Motor neuron (in vitro differentiated cells): ENCODE measurements at places on chromosomes 2 and 18.

GRCh38 chr2:13433954-13434353 is 717.2 kb downstream of the TRIB2 start:
- no peak for ATAC-seq

DNA sequence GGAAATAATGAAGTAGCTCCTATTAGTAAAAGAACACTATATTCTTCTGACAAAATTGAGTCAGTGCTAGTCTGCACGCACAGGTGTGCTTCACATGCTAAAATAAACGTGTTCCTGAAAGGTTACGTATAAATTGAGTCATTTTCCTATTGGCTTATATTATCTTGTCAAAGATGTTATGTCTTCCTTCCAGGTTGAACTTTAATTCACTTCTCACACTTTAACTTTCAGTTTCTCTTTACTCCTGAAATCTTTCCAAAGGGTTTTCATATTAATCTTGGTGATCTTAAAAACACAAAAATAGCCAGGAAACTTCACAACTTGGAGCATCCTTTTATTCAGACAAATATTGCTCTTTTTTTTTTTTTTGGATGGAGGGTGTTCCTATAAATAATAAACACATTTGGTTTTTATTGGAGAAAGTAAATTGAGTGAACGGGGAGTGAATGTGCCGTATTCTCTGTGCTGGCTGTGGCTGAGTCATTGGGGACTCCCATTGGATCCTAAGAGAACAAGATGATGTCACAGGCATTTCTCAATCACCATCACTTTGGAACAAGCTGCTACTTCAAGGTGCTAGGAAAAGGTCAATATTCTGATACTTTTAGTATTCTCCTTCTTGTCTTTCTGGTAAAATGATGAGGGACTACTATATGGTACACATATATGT is 150.2 kb upstream of the SPATS2L start:
- ATAC-seq, result peak; percentile 79

DNA sequence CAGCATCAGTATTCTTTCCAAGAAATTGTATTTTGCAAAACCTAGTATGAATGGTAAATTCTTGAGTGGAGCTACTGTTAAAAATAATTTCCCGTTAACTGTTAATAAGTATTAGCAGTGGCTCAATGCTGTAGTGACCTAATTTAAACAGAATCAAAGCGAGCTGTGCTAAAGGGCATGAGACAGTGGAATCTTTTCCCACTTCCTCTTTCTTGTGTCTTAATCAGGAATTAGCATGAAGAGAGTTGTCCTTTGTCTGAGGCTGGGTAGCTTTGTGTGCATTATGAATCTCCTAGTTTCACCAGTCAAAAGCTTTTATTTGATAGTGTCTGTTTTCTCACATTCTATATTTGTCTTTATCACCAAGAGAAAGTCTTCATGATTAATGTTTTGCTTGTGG is 298.8 kb upstream of the GCFC2 start:
- peak; percentile 80 for ATAC-seq

GRCh38 chr18:55900380-55900779 is 312.4 kb upstream of the TCF4 start:
- no peak for ATAC-seq

GRCh38 chr2:126914811-126915500 is 16.3 kb downstream of the TEX51 start:
- ATAC-seq, result no peak

- ATAC-seq, result peak; percentile 88
Observed at GRCh38 chr2:85475799-85476490, 57.4 kb downstream of the SH2D6 start.

DNA sequence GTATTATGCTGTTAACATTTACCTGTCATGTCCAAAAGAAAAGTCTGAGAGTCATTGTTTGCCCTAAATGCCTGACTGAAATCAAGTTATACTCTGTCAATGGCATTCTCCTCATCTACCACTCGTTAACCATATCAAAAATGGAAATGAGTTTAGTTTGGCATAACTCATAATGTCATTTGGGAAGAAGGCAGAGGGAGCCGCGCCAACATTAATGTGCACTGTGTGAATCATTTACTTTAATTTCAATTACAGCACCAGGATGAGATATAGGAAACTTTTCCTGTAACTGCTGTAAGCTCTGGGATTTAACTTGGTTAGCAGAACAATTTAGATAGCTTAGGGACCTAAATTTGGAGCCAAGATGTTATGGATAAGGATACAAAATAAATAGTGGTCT is 871.2 kb upstream of the POU3F3 start:
- ATAC-seq, result no peak

- ATAC-seq, result no peak
Observed at GRCh38 chr2:158633261-158633660, 161.9 kb upstream of the DAPL1 start.

- ATAC-seq, result peak; percentile 55
Observed at GRCh38 chr2:174729797-174730697, 34.2 kb downstream of the CHRNA1 start.

DNA sequence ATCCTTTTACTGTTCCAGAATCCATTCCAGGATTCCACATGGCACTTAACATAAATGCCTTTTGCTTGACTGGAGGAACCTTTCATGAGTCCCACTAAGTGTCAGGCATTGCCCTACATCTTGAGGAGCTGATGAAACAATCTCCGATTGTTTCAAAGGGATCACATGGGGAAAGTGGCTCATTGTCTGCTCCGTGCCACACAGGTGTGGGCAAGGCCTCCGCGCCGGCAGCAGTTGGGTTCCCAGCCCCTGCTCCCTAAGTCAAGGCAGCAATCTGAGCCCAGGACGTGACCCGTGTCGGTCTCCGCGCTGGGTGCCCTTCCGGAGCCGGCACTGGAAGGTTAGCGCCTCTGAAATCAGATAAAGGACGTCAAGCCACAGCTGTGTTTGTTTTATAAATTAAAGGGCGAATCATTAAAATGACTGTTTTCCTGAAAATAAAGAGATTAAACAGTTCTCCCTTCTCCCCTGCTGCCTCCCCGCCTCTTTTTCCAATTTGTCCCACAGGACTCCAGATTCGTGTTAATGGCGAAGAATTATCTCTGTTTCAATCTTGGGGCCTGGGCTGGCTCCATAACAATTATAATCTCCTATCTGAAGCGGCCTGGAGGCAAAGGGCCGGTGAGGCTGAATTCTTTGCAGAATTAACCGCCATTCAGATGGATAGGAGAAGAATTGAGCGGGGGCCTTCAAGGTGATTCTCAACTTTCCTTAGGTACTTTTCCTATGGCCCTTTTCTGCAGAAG is 84.3 kb upstream of the FZD7 start:
- peak; percentile 36 for ATAC-seq

DNA sequence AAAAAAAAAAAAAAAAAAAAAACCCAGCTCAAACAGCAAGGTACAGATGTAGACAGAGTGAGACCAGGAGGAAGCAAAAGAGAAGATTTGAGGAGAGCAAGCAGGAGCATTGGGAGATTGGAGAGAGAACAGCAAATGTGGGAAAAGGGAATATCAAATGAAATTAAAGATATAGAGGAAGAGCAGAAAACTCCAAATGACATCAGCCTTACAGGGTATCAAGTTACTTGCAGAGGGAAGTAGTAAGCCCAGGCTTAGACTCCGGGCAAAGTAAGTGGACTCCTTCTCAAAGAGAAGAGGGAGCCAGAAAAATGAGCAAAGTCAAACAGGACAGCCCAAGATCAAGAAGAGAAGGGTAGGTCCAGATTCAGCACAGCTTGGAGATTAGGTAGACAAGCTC is 93.3 kb upstream of the PPP1CB start:
- peak; percentile 68 for ATAC-seq

DNA sequence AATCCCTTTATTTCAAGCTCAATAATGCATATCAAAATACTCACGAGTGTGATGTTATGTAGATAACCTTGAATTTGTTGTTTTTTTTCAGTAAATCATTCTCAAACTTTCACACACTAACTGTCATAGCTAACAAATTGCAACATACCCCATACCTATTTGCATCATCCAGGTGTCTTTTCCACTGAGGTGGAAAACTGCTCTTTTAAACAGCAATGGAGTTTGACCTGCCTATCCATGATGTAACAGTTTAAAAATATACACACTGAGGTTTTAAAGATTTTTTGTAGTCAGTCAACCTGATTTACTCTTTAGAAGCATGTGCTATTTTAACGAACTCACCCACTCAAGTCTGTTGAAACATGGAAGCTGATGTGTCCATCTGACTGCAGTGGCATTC is 298.7 kb downstream of the RND3 start:
- no peak for ATAC-seq

DNA sequence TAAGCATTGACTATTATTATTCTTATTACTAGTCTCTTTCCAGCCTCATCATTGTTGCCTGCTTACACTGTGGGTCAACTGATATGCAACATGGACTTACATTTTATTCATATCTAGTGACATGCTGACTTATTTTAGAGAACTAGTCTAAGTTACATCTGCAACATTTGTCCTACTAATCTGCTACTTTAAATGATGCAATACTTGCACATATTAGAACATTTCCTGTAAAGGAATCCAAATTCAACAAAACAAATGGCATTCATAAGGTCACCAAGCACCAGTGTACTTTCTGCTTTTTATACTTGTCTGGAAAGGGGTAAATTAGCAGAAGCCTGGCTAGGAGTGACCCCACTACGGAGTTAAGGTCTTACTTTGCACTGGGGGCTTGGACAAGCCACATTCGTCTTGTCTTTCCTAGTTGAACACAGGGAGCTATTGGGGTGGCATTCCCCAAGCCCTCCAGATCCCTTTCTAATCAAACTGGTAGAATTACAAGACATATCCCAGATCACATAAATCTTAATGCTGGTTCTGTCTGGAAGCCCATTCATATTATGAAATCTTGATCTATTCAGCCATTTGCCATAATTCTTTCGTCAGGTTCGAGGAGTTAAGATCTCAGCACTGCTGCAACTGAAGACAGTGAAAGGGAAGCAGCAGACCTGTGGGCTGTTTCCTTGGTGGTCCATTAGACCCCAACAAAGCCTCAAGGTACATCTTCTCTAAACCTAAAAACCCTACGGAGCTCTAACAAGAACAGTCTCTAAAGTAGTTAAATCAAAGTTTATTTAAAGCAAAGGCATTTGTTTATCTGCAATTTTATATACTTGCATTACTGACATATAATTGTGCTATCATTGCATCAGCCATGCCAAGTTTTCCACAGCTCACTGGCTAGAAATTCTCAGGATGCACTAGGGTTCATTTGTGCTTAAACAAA is 49.9 kb upstream of the RTN4 start:
- ATAC-seq, result peak; percentile 45

- ATAC-seq, result no peak
Observed at GRCh38 chr2:26742048-26742770, 21.9 kb upstream of the SLC35F6 start.

- no peak for ATAC-seq
Observed at GRCh38 chr2:9497017-9497416, 22.7 kb downstream of the IAH1 start.

- ATAC-seq, result no peak
Observed at GRCh38 chr18:78679031-78679430, 300.6 kb upstream of the SALL3 start.

- no peak for ATAC-seq
Observed at GRCh38 chr2:157489983-157490382, 46.1 kb upstream of the CYTIP start.

- ATAC-seq, result no peak
Observed at GRCh38 chr2:206049392-206049791, 36.6 kb downstream of the INO80D start.

- ATAC-seq, result no peak
Observed at GRCh38 chr2:32752205-32752604, 124.4 kb downstream of the TTC27 start.

DNA sequence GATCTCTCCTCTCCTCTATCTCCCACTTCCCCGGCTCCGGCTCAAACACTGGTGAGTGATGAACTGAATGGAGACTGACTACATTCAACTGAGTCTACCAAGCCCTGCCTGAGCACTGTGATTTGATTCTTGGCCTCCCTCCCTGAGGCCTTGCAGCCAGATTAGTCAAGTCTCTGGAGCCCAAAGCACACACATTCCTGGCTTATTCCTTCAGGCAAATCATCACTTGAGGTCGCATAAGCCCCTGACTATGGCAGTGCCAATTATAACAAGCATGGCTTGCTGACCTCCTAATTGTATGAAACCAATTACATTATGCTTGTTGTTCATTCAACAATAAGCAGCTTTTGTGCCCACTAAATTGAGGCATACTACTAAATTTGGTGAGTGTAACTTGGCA is 34.6 kb downstream of the EFEMP1 start:
- ATAC-seq, result no peak

DNA sequence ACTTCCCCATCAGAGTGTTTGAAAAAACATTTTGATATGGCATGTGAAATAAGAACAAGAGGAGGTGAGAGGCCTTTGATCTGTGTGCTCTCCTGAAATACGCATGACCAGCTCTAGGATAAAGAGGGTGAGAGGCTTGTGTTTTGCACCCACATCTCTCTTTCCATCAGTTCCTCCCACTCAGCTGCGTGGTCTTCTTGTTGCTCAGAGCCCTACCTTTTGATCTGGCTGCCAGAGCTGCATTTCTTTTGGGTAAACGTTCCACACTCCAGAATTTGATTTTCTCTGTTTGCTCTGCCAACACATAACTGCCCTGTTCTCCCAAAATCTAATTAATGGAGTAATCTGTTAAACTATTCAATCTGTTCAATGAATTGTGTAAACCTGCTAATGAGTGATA is 72.0 kb upstream of the FN1 start:
- ATAC-seq, result no peak

- no peak for ATAC-seq
Observed at GRCh38 chr2:152132306-152132705, 33.5 kb upstream of the CACNB4 start.

GRCh38 chr18:76558881-76559667 is 64.0 kb upstream of the ZNF516 start:
- ATAC-seq, result no peak

DNA sequence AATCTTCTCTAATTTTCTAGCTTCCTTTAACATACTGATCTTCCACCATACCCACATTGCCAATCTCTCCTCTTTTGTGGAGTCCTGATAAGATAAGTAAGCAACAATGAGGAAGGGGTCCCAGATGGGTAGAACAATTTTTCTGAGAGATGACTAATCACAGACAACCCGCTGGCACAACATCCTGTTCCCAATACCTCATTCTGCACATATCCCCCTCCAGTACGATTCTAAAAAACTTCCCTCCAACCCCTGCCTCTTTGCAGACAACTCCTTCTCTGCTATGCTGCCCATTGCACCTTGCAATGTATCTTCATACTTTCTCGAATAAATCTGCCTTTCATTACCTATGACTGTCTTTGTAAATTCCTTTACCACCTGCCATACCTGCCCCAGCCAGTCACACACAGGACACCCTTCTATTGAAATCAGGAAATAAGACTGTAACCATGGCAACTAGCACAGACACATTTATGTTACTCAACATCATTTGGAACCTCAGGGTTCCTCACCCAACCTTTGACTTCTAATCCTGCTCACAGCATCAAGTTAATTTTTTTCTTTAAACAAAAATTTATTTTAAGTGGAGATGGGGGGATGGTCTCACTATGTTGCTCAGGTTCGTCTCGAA is 7.4 kb upstream of the EXOC6B start:
- ATAC-seq, result no peak

GRCh38 chr2:215531284-215531683 is 95.4 kb upstream of the FN1 start:
- ATAC-seq, result peak; percentile 15
